T-helper 2 cell (primary cell): ENCODE measurements at places on chromosomes 2 and 18.
A peak's percentile ranks its signal among the peaks of the same experiment; 100 is the strongest.

GRCh38 chr2:39666491-39667101 lies 879 bp downstream of the TMEM178A start:
- DNase-seq: no peak

DNA sequence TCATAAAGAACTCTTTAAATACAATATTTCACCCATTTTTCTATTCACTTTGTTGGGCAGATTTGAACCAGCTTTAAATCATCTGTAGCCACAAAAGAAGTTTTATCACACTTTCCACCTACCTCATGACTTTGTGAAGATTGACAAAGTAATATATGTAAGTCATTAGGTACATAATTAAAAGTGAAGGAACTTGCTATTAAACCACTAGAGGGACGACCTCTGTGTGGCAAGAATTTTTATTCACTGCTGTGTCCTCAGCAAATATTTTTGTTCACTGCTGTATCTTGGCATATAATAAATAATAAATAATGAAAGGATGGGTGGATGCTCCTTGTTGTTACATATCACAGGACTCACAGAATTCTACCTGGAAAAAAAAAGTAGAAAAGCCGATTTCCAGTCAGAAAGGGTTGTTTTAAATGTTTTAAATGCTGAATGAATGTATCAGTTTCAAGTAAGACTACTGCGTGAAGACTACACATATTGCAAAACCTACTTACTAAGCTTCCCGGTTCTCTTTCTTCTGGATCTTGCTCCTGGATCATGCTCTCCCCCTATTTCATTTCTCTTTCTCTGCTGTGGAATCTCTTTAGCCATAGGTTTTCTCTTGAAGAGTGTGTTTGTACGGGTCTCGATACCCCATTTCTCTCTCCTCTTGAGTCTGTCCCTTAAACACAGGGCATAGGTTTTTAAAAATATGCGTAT lies 44.8 kb downstream of the KCMF1 start:
- no peak for DNase-seq

- no peak for DNase-seq
Measured at GRCh38 chr18:12072996-12073395, 20.6 kb upstream of the ANKRD62 start.

DNA sequence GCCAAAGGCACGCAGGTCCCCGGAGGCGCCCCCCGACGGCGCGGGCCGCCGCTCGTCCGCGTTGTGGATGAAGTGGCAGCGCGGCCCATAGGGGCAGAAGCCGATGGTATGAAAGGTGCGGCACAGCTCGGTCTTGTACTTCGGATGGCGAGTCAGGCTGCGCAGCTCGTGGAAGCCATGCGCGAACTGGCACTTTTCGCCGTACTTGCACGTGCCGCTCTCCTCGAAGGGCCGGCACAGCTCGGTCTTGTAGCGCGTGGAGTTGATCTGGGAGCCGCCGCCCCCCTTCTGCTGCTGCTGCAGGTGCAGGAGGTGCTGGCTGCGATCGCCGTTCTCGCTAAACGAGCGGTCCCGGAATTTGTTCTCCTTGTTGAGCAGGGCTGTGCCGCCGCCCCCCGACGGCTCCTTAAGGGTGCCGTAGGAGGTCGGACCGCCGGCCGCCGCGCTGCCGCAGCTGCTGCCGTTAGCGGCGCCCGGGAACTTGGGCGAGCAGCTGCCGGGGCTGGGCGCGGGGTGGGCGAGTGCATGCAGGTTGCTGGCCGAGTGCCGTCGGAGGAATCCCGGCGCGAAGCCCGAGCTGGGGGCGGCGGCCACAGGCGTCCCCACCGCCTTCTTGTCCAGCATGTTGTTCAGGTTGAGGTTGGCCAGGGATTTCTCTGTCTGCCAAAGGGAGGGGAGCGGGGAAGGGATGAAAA lies 1.2 kb downstream of the ZFP36L2 start:
- DNase-seq: peak; percentile 42

DNA sequence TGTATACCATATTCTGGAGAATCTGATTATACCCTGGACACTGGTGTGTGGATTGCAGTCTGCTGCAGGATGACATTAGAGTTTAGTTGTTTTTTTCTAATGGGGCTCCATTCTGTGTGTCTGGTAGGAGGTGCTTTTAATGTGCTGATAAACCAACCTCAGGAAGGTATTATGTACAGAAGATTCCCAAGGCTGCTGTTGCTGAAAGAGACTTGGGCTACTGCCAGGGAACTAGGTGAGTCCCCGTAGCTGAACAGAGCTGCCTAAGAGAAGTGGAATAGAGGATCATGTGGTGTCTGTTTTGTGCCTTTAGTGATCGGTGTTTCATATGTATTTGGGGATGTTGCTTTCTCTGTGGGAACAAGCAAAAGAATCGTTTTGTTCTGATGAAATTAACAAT lies 16.5 kb downstream of the SPATA3 start:
- DNase-seq: no peak

DNA sequence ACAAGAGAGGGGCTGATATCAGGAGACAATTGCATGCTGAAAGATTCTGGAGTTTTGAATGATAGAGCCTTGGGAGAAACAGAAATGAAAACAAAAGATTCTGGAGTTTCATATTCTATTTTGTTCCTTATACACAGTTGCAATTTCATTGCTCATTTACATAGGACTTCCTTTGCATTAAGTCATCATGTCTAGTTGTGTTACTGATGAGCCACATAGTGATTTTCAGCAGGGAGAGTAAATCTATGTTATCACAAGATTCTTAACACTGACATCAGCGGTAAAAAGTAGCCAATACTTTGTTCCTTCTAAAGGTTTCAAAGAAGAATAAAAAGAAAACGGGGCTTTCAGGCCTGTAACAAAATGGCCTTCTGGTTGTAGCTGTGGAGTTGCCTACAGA lies 7.1 kb downstream of the ADAM17 start:
- DNase-seq: no peak

DNA sequence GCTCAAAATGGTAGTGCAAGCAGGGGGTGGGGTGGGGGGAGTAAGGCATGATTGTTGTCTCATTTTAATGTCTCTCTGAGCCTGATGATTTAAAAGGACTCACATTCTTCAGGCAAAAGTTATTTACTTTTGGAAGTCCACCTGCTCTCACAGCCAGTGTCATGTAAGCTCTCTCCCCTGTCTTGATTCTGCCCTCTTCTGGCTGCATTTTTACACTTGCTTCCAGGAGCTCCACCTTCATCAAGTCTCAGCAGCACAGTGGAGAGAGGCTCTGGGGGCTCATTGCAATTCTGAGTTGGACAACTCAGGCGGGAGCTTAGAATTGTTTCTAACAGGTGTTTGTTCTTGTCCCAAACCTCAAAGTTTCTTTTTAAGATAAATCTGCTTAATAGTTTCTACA lies 39.2 kb downstream of the GNAL start:
- peak; percentile 7 for DNase-seq

- no peak for DNase-seq
Measured at GRCh38 chr2:106143495-106144215, 50.4 kb downstream of the UXS1 start.

DNA sequence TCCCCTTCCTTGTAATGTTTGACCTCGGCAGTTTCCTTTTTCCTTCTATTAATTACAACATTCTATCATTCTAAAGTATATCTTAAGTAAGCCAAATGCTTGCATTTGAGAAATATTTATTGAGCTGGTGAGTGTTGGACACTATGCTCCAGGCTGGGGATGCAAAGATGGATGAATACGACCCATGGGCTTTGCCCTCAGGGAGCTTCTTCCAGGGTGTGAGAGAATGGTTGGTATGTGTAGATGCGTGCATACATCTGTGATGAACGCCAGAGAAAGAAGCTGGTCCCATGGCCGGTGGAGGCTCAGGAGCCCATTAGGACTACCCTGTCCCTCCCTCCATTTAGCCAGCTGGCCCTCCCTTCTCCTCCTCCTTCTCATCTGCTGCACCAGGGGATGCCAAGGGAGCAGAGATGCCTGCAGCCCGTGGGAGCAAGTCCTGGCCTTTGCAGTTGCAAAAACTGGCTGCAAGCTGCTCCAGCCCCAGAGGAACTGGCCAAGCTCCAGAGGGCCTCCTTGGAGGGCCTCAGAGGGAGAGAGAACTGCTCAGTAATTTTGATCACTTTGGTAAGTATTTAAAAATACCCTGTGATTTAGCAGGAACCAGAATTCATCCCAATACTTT lies 65.7 kb upstream of the FOSL2 start:
- no peak for DNase-seq

DNA sequence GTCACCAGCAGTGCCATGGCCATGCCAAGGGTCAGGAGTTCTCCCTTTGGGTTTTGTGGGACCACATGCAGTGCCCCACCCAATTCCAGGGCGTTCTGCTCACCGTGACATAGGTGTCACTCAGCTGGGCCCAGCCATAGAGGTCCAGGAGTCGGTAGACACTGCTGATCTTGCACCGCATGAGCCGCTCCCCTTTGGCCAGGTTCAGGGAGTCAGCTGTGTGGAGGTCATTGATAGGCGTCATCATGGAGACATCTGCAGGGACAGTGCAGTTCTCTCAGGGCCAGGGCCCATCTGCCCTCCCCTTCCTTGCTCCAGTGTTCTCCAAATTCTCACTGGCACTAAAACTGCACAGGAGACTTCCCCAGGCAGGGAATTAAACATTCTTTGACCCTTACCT lies 71.9 kb downstream of the ADD2 start:
- DNase-seq: no peak

- DNase-seq: no peak
Measured at GRCh38 chr2:112916145-112916571, 5.2 kb downstream of the IL37 start.

DNA sequence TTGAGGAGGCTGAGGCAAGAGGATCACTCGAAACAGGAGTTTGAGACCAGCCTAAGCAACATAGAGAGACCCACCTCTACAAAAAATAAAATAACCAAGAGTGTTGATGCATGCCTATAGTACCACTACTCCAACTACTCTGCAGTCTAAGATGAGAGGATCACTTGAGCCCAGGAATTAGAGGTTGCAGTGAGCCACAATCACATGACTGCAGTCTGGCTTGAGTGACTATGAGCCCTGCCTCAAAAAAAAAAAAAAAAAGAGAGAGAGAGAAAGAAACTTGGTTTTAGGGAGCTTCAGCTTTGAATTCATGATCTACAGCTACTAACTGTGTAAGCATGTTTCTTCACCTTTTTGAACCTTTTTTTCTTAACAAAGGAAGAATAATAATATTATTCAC lies 119.9 kb downstream of the HNMT start:
- no peak for DNase-seq

- no peak for DNase-seq
Measured at GRCh38 chr2:129751409-129751808, 228.1 kb upstream of the RAB6C start.

GRCh38 chr2:133976659-133977058 lies 277.2 kb upstream of the MGAT5 start:
- no peak for DNase-seq

DNA sequence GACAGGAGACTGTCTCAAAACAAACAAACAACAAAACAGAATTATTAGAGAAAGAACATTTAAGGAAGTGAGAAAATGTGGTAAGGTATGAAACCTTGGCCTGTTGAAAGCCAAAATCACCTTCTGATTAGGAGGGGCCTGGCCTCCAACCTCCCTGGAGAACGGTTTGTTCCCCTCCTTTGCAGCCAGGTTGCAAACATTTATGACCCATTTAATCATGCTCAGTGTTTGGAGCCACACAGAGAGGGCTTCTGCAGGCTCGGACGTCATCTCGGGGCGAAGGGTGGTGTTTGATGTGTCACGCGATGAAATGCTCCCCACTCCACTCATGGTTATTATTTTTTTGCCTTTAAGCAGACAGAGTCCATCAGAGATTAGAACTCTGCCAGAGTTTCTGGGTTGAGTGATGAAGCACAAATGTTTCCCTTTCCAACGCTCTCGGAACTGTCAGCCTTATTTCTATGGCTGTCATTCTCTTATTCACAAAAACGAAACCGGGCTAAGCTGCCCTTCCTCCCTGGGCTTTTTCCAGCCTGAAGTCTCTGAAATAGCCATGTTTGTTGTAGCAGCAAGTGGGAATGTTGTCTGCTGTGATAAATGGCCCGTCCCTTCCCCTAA lies 33.6 kb upstream of the ROCK2 start:
- DNase-seq: no peak

GRCh38 chr2:187499941-187500532 lies 52.0 kb upstream of the CALCRL start:
- no peak for DNase-seq

- DNase-seq: peak; percentile 86
Measured at GRCh38 chr2:207240649-207241048, 74.9 kb upstream of the KLF7 start.

DNA sequence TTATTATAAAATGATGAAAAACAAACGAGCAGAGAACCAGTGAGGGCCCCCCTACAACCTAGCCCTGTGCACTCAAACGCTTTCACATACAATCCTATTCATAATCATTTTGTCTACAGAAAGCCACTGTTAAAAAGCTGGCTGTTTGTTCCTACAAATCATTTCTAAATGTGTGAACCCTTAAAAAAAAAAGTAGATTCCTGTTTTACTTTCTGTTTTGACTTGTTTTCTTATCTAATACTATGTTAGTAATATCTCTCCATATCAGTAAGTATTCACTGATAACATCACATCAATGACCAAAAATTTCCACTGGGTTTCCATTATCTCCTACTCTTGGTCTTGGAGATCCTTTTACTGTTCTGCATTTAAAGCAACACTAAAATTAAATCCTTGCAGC lies 128.8 kb upstream of the TTC39C start:
- no peak for DNase-seq

DNA sequence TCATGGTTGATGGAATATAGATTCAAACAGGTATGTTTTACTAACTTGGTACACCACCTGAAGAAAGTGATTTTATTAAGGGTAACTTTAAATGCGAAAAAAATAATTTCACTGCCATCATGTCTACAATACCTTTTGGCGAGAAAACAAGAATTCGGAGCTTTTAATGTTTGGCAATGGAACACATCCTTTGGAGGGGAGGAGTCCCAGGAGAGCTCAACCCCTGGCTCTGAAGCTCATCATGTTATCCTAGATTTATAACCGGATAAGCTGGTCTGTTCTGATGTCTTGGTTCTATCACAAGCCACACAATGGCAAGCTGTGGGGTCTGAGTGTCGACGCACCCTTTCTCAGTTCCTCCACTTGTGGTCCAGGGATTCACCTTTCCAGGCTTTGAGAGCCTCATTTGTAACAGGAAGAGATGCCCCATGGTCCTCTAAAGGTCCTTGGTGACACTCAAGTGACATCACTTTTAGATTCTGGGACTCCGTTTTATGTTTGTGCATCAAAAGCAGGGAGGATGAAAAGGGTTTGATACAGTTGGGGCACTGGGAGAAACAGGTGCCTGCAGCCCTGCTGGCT lies 172.7 kb downstream of the BCL2 start:
- DNase-seq: no peak
